T-helper 17 cell (primary cell): ENCODE measurements at places on chromosomes 5 and 9.

DNA sequence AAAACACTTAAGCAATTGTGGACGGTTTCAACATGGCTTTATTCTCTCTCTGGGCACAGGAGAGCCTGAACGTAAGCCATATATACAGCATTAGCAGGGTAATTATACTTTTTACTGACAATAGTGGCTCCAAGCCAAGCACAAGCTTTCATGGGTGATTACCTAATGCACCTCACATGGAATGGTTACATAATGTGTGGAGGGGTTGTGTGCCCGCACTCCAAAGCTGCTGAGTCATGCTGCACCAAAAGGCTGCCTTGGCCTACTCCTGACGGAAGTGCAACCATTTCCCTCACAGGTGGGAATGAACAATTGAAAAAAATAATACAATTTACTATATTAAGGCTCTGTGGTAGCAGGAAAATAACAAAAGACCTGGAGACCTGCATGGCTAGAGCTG, 86.5 kb upstream of the ATP10B start:
- H3K27me3 ChIP-seq: no peaks in the 10 kb centered on the region
- H3K27ac ChIP-seq: no peak overlapping the region
- DNase-seq: no peak
- no peaks in the 10 kb centered on the region for H3K4me1 ChIP-seq
- no peak overlapping the region for H3K4me3 ChIP-seq

DNA sequence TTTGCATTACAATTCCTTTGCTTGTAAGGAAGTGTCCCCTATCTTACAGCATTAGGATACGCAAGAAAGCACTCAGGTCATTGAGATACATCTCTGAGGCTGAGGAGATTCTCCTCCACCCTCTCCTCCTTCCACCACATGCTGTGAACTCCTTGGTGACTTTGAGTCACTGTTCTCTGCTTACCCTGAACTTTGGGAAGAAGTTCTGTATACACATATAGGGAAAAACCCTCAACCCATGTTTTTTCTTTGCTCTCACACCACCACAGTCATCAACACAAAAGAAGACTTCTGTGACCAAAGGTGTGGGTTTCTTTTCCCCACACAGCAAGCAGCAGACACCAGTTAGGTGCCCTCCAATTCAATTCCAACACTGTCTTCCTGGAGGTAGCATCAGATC, 38.1 kb downstream of the CNOT6 start:
- H3K4me3 ChIP-seq: no peak overlapping the region
- peak overlapping the region; percentile 81 for H3K27ac ChIP-seq
- no peak for DNase-seq

DNA sequence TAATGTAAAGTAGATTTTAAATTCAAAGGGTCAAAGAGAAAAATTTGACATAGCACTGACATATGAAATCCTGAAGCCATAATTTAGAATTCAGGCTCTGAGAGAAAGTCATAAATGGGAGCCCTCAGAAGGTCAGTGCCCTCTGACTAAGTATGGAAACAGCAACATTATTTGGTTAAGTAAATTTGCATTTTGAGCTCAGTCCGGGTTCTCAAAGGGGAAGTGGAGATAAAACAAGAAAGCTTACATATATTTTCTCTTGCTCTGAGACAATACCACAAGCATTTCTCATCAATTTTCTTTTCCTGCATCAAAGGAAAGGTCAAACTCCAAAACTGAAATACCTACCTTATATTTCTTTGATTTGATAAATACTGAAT, 348.0 kb downstream of the SEMA5A start:
- H3K27ac ChIP-seq: no peak overlapping the region
- H3K4me1 ChIP-seq: no peaks in the 10 kb centered on the region
- H3K27me3 ChIP-seq: no peaks in the 10 kb centered on the region
- H3K4me3 ChIP-seq: no peak overlapping the region
- no peaks in the 10 kb centered on the region for H3K36me3 ChIP-seq
- no peak for DNase-seq

DNA sequence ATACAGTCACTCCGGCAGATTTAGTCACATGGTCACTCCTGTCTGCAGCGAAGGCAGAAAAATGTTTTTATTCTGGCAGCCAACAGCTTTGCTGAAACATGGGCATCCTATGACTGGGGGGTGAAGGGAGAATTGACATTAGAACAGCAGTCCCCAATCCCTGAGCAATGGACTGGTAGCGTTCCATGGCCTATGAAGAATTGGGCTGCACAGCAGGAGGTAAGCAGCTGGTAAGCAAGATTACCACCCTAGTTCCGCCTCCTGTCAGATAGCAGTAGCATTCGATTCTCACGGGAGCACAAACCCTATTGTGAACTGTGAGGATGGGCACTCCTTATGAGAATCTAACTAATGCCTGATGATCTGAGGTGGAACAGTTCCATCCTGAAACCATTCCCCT, 93.1 kb upstream of the FTMT start:
- no peaks in the 10 kb centered on the region for H3K4me1 ChIP-seq
- H3K36me3 ChIP-seq: no peaks in the 10 kb centered on the region
- no peak overlapping the region for H3K27ac ChIP-seq
- no peak for DNase-seq
